ENCODE measurements at places on chromosomes 2 and 18. TPM values are rescaled to one million over a fixed set of nuclear protein-coding genes. Genes with fewer than 3 reads are reported as not detected.

LRATD1 gene
- not detected for total RNA-seq

GPR17 gene
- not detected for total RNA-seq

ACTG2 gene
- total RNA-seq = not detected

C2orf80 gene
- not detected for total RNA-seq

DSG4 gene
- total RNA-seq = not detected

COL4A3 gene
- not detected for total RNA-seq

SCN2A gene
- total RNA-seq = not detected

DSG1 gene
- not detected for total RNA-seq

REG3G gene
- total RNA-seq = not detected

SLC66A3 gene
- 11.1 TPM for total RNA-seq

OSR1 gene
- not detected for total RNA-seq

IL37 gene
- not detected for total RNA-seq

CCL20 gene
- total RNA-seq = 6.0 TPM

MSTN gene
- total RNA-seq = not detected

ALKAL2 gene
- not detected for total RNA-seq

POLR1A gene
- total RNA-seq = 61.2 TPM

MFSD2B gene
- not detected for total RNA-seq

CENPA gene
- total RNA-seq = 27.2 TPM

CNTNAP5 gene
- total RNA-seq = not detected

ATIC gene
- 318 TPM for total RNA-seq

BCL2L11 gene
- 42.5 TPM for total RNA-seq

DES gene
- total RNA-seq = not detected

TUBA3E gene
- not detected for total RNA-seq

Measured in activated CD8-positive, alpha-beta memory T cell treated with anti-CD3 and anti-CD28 coated beads for 36 hours (primary cell).